ENCODE measurements at places on chromosomes 2 and 18.

- DNase-seq, result no peak
Measured at GRCh38 chr2:229343661-229344060, 72.6 kb upstream of the PID1 start.

DNA sequence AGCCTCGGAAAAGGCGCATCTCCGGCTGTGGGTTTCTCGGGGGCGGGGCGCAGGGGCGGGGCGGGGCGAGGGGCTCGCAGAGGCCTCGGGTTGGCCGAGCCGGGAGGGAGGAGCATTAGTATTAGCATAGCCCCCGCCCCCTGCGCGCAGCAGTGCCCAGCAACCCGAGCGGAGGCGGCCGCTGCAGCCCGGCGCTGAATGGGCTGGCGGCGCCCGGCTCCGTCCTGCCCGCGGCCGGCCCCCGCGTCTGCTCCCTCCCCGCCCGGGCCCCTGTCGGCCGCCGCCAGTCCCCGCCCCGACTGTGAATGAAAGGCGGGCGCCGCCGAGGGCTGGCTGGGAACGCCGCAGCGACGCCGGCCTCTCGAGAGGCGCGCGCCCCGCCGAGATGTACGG is at the start of gene EFR3B:
EFR3B (plus strand) TSS at position 149 of the 393 bp plus-strand sequence; CDS start at position 386, 237 bp downstream.
- peak; percentile 87 for DNase-seq

GRCh38 chr18:10841203-10841602 is 308.2 kb downstream of the PIEZO2 start:
- peak; percentile 27 for DNase-seq

- DNase-seq, result no peak
Measured at GRCh38 chr2:128219891-128220290, 98.8 kb downstream of the HS6ST1 start.

GRCh38 chr18:58337285-58337684 is 291.6 kb downstream of the ALPK2 start:
- no peak for DNase-seq

GRCh38 chr2:102581911-102582310 is 37.4 kb upstream of the SLC9A2 start:
- DNase-seq, result no peak

DNA sequence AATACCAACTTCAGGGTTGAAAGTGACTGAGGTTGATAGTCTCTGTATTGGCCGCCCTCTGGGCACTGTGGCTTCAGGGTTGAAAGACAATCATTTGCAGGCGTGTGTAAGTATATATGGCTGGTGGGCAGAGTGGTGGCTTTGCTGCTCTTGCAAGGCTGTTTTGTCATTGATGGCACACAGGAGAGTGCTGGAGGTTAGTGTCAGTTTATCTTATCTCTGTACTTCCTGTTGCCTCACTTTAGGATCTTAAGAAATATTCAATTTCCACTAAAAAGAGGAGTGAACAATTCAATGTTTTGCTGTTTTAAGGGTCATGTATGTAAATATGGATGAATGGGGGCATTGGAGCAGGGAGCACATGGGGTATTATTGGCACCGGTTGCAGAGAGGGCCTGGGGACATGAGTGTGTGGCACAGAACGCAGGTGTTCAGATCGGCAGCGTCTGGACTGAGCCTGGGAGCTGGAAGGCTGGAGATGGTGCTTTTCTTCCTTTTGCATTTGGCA is 51.5 kb downstream of the NCK2 start:
- no peak for DNase-seq

DNA sequence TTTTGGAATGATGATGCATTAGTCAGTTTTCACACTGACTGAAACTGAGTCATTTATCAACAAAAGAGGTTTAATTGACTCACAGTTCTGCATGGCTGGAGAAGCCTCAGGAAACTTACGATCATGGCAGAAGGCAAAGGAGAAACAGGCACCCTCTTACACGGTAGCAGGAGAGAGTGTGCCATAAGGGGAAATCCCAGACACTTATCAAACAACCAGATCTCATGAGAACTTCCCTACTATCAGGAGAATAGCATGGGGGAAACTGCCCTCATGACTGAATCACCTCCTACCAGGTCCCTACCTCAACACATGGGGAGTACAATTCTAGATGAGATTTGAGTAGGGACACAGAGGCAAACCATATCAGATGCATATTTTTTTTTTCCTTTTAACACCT is 504.5 kb upstream of the VRK2 start:
- no peak for DNase-seq

GRCh38 chr2:175435012-175435411 is 253.5 kb upstream of the ATP5MC3 start:
- DNase-seq, result no peak

DNA sequence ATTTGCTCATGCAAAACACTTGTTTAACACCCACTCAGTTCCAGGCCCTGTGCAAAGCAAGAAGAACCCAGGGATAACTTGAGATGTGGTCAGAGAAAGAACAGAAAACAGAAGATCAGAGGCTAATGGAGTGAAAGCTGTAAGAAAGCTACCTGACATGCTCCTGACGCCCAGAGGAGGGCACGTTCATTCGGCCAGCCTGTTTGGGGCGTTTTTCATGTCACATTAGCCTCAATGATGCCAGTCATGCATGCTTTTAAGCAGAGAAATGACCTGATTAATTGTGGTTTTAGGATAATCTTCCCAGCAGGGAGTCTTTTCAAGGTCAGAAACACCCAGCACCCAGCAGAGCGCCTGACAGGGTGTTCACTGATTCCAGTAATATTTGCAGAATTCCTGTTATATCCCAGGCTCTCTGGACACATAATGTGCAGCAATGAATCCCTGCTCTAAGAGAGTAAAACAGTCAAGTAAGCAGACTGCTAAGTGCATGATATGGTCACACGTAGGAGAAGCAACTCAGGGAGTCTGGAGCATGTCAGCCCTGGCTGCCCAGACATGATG is 320.0 kb downstream of the LRATD1 start:
- DNase-seq, result no peak

DNA sequence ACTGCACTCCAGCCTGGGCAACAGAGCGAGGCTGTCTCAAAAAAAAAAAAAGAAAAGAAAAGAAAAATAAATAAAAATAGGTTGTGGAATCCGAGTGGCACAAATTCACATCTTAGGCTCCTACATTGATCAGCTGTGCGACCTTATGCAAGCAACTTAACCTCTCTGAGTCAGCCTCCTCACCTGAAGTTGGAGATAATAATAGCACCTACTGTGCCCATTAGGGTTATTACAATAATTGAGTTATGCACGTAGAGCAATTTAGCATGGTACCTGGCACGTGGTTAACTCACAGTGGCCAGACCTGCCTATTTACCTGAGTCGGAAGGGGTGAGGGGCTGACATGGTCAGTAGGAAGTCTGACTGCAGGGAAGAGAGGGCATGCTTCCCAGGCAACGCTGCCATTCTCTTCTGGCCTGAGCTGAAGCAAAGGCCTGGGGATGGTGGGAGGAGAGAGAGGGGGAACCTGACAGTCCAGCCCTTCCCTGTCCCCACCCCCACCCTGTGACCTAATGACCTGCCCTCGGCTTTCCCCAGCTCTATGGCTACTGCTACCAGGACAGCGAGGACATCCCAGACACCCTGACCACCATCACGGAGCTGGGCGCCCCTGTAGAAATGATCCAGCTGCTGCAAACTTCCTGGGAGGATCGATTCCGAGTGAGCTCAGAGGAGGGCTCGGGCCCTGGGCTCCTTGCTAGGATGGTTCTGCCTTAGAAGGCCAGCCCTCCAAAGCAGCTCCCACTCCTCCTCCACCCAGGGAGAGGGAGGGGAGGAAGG is 5.1 kb downstream of the PKDCC start:
- DNase-seq, result no peak

DNA sequence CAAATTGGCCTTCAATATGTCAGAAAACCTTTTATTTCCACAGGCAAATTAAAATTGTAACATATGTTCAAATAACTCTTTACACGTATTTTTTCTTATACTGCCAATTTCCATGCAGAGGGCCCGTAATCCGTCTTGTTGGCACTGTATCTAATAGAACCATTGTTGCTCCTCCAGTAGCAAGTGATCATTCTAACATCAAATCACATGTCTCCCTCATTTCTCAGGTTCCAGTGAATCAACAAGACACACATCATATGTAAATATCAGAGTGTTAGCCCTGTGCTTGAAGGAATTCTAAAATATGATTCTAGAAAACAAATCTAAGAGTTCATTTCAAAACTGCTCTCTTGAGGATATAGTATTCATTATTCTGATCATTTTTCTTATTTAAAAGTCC is 834.3 kb downstream of the LRRTM4 start:
- no peak for DNase-seq

DNA sequence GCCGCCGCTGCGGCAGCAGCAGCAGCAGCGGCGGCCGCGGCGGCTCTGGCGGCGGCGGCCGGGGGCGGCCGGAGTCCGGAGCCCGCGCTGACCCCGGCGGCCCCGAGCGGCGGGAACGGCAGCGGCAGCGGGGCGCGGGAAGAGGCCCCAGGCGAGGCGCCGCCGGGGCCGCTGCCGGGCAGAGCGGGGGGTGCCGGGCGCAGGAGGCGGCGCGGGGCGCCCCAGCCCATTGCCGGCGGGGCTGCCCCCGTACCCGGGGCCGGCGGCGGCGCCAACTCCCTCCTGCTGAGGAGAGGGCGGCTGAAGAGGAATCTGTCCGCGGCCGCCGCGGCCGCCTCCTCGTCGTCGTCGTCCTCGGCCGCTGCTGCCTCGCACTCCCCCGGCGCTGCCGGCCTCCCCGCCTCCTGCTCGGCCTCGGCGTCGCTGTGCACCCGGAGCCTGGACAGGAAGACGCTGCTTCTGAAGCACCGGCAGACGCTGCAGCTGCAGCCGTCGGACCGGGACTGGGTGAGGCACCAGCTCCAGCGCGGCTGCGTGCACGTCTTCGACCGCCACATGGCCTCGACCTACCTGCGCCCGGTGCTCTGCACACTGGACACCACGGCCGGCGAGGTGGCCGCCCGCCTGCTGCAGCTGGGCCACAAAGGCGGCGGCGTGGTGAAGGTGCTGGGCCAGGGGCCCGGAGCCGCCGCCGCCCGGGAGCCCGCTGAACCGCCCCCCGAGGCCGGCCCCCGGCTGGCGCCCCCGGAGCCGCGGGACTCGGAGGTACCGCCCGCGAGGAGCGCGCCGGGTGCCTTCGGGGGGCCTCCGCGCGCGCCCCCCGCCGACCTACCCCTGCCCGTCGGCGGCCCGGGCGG is 646 bp downstream of the PHLPP1 start:
- DNase-seq, result no peak

DNA sequence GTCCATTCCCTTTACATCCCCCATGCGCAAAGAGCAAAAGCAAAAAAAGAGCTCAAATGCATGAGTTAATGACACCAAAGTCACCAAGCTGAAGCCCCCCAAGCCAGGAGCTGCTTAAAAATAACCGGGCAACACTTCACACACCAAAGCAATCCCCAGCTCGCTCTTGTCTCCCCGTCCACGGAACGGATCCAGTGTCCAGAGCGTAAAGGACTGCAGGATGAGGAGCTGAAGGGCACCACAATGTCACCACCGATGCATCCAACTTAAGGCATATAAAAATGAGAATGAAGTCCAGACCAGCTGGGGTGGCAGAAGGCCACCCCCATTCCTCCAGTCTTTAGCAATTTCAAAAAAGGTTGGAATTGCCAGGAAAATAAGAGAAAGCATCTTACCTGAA is 8.7 kb downstream of the SMAD7 start:
- DNase-seq, result no peak

DNA sequence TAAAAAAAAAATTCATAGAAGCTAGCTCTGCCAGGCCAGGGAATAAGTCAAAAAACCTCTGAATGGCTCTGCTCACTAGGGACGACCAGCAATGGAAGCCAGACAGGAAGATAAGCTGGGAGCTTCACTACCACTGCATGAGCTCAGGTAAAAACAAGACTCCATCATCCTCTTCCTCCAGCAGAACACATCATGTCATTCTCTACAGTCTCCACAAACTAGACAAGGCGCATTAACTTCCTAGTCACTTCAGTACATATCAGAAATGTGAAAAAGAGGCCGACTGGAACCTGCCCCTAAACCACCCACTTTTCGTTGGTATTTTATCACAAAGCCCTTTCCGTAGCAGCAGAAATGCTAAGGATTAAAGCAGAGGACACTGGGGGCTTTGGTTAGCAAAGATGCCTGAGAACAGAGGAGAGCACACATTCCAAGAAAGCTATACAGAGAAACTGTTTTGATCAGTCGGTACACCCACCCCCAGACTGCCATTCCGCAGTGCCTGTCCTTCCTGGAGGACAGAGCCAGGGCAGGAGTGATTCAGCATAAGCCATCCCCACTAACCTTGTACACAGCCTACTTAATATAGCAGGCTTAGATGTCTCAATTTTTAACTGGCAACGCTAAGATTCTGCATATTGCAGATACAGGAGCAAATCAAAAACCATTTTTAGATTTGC is 53.4 kb downstream of the AAK1 start:
- DNase-seq, result no peak

DNA sequence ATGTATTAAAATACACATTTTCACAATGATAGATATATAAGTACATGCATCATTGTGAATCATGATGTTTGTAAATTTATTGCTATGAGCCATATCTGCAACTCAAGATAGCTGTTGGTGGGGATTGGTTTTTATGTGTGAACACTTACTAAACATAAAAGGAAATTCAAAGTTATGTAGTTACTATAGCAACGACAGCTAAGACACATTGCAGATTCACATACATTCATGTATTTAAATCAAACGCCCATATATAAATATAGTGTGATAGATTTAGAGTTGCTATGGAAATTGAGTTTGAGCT is 65.6 kb downstream of the MAPRE2 start:
- no peak for DNase-seq

DNA sequence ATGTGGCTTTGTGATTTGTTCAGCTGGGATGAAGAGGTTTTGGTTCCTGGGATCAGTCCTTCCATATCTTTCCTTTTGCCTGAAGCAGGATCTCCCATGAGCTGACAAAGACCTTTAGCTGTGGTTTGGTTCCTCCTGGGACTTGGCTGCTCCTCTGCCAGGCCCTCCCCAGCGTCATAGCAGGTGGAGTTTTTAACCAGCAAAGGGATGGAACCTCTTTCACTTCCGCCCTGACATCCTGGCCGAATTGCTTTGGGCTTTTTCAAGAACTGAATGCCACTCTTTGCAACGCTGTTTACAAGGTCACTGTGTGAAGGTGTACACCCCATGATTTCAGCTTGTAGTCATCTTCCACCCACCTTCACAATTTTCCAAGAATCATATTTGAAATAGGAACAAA is 390 bp downstream of the PCARE start:
- DNase-seq, result no peak

- DNase-seq, result peak; percentile 9
Measured at GRCh38 chr2:26942543-26943295, 27.7 kb upstream of the MAPRE3 start.

GRCh38 chr18:42950732-42951131 is 164.8 kb downstream of the RIT2 start:
- DNase-seq, result no peak

Data from stromal cell of bone marrow (primary cell).